ENCODE measurements at places on chromosomes 7 and 10.
A peak's percentile ranks its signal among the peaks of the same experiment; 100 is the strongest.

DNA sequence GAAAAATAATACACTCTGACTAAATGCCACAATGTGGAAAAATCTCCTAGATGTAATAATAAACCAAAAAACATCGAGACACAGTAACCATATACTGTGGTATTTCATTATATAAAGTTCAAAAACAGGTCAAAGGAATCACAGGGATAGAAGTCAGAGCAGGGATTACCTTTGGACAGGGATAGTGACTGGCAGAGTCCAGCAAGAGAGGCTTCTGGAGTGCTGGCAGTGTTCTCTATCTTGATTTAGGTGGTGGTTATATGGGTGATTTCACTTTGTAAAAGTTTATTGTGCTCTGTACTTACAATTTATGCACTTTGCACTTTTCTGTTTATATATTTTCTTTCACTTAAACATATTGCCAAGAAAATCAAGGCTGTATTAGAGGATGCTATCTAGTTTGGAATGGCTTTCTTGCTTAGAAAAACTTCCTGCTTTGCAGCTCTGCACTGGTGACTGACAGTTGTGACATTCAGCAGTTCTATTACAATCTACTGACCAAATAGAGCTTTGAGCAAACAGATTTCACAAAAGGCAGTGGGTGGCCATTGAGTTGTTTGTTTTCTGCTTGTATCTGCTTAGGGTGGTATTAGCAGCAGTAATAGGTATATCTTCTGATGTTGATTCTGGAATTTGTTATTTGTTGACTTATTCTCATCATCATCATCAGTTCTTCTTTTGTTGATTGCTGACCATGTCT is 263.6 kb upstream of the LRGUK start:
- DNase-seq = no peak

- DNase-seq = peak; percentile 7
Measured at GRCh38 chr10:16116404-16117304, 256.3 kb upstream of the MINDY3 start.

DNA sequence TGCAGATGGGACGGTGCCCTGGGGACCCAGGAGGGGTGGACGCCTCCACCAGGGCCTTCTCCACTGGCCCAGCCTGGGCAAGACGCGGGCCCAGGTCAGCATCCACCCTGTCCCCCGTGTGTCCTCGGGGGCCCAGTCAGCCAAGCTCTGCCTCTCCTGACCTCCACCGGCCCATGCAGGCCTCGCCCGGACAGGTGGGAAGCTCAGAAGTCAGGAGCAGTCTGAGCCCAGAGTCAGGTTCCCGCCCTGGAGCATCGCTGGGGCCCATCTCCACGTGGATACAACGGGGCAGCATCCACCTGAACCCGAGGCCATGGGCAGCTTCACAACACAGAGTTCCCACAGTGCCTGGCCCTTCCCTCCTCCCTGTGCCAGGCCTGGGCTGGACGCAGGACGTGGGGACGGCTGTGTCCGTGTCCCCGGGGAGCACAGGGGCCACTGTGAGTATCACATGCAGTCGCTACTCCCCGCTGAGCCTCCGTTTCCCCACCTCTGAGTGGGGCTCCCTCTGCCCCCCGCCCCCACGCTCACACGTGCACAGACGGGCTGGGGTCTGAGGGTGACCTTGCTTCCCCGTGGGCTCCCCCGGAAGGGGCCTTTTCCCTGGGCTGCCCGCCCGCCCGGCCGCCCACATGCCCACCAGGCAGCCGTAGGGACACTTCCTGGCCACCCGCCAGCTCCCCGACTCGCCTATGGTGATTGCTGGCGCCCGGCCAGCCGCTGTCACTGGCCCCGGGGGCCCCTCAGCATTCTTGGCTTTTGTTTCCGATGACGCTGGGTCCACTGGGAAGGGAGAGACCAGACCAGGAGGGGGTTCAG is 64.3 kb downstream of the PDGFA start:
- DNase-seq = no peak

GRCh38 chr10:59283456-59284091 is 78.8 kb downstream of the FAM13C start:
- peak; percentile 33 for DNase-seq

DNA sequence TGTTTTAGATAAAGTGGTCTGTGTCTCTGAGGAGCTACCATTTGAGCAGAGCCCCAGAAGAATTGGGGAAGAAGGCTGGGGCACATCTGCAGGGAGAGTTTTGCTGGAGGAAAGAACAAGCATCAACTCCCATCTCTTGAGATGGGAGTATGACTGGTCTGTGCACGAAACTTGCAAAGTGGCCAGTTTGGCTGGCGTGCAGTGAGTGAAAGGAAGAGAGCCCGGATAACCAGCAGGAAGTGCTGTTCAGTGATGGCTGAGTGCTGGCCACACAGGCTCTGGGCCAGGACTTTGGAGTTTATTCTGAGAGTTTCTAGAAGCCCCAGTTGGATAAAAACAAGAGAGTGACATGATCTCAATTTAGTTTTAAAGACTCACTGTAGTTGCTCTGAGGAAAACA is 34.4 kb upstream of the SVIL start:
- no peak for DNase-seq

- DNase-seq = peak; percentile 66
Measured at GRCh38 chr10:30534465-30535144, 94.9 kb downstream of the LYZL2 start.
